Thymus (tissue), 14 donors: ENCODE measurements at places on chromosomes 4 and X. TPM values are rescaled to one million over a fixed set of nuclear protein-coding genes. Genes with fewer than 3 reads are reported as not detected.

DNA sequence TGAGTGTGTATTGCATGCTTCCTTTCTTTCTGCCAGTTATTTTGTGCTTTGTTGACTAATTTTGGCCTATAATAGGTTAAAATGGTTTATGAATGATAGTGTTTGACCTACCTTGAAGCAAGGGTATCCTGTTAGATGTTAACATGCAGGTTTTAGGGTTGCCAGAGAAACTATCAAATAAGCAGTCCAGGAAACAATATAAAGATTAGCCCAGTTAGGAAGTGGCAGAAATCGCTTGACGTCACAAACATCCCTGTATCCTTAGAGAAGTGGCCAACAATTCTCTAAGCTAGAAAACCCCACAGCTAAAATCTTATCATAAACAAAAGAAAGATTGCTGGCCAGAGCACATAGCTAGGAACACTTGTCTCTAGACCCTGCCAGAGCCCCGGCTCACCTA lies 3.8 kb downstream of the NAP1L5 start:
- no peak overlapping the region for H3K4me3 ChIP-seq
- H3K4me1 ChIP-seq = no peaks in the 10 kb centered on the region
- peaks cover 15% of the 10 kb centered on the region for H3K36me3 ChIP-seq
- no peak for DNase-seq

- no peaks in the 10 kb centered on the region for H3K27me3 ChIP-seq
- no peaks in the 10 kb centered on the region for H3K4me1 ChIP-seq
- H3K36me3 ChIP-seq = peaks cover 3% of the 10 kb centered on the region
- no peak overlapping the region for H3K4me3 ChIP-seq
- no peak overlapping the region for H3K27ac ChIP-seq
- DNase-seq = no peak
Observed at GRCh38 chr4:147862043-147862692, 130.3 kb downstream of the ARHGAP10 start.

DNA sequence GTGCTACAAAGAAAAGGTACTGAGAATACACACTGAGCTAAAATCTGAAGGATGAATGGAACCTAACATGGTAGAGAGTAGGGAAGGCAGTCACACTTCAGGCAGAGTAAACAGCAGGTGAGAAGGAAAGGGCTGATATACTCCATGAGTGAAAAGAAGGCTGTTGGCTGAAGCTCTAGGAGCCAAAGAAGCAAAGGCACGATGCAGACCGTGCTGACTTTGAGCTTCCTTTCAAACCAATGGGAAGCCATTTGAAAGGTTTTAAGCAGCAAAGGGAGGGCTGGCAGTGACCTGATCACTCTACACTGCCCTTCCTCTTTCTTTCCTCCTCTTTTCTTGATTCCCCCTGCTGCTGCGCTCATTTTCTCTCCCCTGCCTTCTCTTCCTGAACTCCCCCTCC lies 66.4 kb downstream of the TMEM154 start:
- no peaks in the 10 kb centered on the region for H3K4me1 ChIP-seq
- H3K4me3 ChIP-seq = no peak overlapping the region
- H3K27me3 ChIP-seq = no peaks in the 10 kb centered on the region

DNA sequence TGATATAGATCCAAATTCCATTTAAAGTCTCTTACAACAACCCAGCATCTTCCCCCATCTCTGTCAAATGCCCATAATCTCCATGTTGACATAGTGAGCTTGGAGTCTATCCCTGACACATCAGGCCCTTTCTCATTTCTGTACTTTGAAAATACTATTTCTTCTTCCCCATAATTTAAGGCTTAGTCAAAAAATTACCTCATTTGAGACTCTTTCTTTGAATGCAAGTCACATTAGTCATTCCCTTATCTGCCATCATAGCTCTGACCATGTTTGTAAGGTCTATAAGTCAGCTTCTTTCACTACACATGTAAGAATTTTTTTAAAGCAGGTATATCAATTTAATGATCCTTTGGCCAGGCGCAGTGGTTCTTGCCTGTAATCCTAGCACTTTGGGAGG lies 99.9 kb downstream of the DDX60 start:
- DNase-seq = no peak
- H3K4me3 ChIP-seq = no peak overlapping the region
- no peaks in the 10 kb centered on the region for H3K27me3 ChIP-seq

- H3K4me3 ChIP-seq = no peak overlapping the region
- H3K4me1 ChIP-seq = peaks cover 14% of the 10 kb centered on the region
- no peaks in the 10 kb centered on the region for H3K27me3 ChIP-seq
- DNase-seq = no peak
- H3K36me3 ChIP-seq = peaks cover 7% of the 10 kb centered on the region
Observed at GRCh38 chrX:1500701-1501624, 36.0 kb downstream of the P2RY8 start.

DNA sequence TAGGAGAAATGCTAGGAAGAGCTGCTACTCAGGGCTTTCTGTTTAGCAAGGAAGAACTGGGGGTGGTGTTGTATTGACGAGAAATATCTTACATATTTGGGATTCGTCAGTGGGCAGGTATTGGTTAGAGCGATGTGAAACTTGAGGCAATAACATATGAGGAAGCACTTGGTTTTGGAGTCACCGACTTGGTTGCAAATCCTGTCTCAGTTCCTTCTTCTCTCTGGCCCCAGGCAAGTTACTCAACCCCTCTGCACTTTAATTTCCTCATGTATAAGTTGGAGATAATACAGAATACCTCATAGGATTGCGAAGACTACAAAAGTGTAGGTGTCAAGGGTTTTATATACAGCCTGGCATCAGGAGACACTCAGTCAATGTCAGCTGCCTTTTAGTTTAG lies 34.1 kb downstream of the GPAT3 start:
- H3K27me3 ChIP-seq = no peaks in the 10 kb centered on the region
- H3K4me3 ChIP-seq = no peak overlapping the region
- no peak for DNase-seq
- no peaks in the 10 kb centered on the region for H3K36me3 ChIP-seq

DNA sequence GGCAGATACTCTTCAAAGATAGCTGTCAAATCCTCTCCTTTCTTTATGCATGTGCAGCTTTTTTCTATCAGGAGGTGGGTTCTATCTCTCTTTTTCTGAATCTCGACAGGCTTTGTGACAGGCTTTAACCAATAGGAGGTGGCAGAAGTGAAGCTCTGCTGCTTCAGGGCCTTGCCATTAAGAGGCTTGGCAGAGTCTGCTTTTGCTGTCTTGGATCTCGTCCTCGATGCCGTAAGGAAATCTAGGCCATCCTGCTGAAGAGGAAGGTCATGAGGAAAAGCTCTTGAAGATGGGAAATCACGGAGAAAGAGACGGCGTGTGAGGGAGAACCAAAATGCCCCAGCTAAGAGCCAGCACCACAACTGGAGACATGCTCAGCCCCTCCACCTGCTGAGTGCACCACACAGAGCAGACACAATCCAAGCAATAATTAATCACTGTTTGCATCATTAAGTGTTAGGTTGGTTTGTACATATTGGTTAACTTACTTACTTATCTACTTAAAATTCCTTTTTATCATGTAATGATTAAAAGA lies 92.2 kb downstream of the DDIT4L start:
- no peak overlapping the region for H3K27ac ChIP-seq
- H3K4me3 ChIP-seq = no peak overlapping the region
- H3K4me1 ChIP-seq = peaks cover 9% of the 10 kb centered on the region

GRCh38 chr4:178602833-178603232 lies 1160.6 kb upstream of the AGA start:
- no peak for DNase-seq
- no peak overlapping the region for H3K4me3 ChIP-seq
- H3K4me1 ChIP-seq = no peaks in the 10 kb centered on the region
- H3K27me3 ChIP-seq = no peaks in the 10 kb centered on the region

DNA sequence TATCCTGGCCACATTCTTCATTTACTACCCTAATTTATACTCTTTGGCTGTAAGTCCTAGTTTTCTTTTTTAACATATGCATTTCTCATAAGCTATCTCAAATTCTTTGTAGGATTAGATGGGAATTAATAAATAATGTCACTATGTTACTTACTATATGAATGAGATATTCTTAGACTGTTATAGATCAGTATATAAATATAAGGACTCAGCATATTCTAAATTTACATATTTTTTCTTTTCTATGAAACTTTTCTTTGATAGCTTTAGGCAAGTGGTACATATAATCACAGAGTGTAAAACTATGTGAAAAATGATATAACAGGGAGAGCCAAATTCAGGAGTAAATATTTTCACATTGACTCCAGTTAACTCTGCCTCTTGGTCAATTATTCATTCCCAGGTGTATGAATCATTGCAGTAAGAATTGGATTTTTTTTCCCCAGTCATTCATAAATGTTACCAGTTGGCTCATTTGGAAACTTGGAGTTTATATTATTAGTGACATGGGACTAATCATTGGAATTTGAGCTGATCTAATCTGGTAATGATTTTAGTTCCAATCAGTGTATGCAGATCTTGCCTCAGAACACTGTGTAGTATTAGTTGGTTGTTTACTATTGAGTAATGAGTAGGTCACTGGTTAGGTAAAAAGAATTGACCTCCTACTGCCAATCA lies 25.3 kb downstream of the FHIP1A start:
- no peaks in the 10 kb centered on the region for H3K27me3 ChIP-seq
- no peak overlapping the region for H3K27ac ChIP-seq
- H3K36me3 ChIP-seq = no peaks in the 10 kb centered on the region
- no peak for DNase-seq

The AREG gene
- 0.42 TPM for total RNA-seq

The AMTN gene
- 0.57 TPM for total RNA-seq

The SSX4B gene
- total RNA-seq = not detected

The HPGD gene
- total RNA-seq = 51.6 TPM

The SPP1 gene
- 44.2 TPM for total RNA-seq

The CDS1 gene
- 2.0 TPM for total RNA-seq

The INTS6L gene
- 26.3 TPM for total RNA-seq

The OSTC gene
- 158 TPM for total RNA-seq

The TRMT10A gene
- 9.8 TPM for total RNA-seq
